Stimulated activated CD4-positive, alpha-beta T cell treated with anti-CD3 and anti-CD28 coated beads, Interleukin-1b, Interleukin-23, amount 100 ng/mL, for 48 hours (primary cell): ENCODE measurements at places on chromosomes 13 and 19.

DNA sequence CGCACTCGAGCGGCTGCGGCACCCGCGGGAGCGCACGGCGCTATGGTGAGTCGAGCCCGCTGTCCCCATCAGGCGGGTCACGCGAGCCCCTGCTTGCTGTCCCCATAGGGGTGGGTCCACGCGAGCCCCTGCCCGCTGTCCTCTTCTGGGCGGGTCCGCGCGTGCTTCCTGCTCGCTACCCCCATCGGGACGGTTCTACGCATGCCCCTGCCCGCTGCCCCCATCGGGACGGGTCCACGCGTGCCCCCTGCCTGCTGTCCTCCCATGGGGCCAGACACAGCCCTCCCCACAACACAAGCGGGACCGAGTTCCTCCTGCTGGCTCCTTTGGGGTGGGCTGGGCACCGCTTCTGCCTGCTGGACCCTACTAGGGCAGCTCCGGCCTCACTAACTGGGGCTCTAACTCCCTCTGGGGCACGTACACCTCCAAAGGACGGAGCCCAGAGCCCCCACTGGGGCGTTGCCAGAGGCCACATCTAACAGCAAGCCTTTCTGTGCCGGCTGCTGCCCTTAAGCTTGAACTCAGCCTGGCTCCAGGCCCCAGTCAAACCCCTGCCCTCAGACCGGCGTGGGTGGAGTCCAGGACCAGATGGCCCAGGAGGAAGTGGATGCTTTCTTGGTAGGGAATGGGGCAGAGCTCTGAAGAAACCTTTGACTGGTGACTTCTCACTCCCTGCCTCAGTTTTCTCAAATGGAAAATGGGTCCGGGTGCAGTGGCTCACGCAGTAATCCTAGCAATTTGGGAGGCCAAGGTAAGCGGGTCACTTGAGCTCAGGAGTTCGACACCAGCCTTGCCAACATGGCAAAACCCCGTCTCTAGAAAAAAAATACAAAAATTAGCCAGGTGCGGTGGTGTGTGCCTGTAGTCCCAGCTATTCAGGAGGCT, 722 bp downstream of the COLGALT1 start:
- DNase-seq, result peak; percentile 26

GRCh38 chr13:32298695-32299094, 16.5 kb downstream of the ZAR1L start:
- DNase-seq, result no peak

- peak; percentile 22 for DNase-seq
Observed at GRCh38 chr19:17183271-17183761, 31.8 kb upstream of the USE1 start.

- no peak for DNase-seq
Observed at GRCh38 chr13:51782026-51782710, 21.8 kb downstream of the DHRS12 start.

DNA sequence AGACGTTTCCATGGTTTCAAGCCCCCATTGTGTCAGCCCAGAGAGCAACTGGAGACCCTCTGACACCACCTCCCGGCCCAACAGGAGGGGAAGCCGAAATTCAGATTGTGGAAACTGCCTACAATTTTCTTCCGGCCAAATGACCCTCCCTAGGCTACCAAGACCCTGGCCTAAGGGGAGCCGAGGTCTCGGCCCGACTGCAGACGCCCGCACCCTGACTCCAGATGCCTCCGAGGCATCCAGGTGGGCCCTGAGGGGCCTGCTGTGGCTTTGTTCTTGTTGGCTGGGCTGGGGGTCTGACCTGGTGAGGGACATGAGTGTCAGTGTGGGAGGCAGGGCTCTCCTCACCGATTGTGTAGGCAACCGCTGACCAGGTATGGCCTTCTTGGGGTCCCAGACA, 9.6 kb downstream of the MEX3D start:
- no peak for DNase-seq
